Peyer's patch (tissue), 4 donors: ENCODE measurements at places on chromosomes 3 and 15. TPM values are rescaled to one million over a fixed set of nuclear protein-coding genes. Genes with fewer than 3 reads are reported as not detected.

- DNase-seq, result no peak
- no peak overlapping the region for H3K27ac ChIP-seq
- no peaks in the 10 kb centered on the region for H3K4me1 ChIP-seq
- no peaks in the 10 kb centered on the region for H3K27me3 ChIP-seq
Measured at GRCh38 chr3:120192579-120192978, 92.4 kb downstream of the GPR156 start.

DNA sequence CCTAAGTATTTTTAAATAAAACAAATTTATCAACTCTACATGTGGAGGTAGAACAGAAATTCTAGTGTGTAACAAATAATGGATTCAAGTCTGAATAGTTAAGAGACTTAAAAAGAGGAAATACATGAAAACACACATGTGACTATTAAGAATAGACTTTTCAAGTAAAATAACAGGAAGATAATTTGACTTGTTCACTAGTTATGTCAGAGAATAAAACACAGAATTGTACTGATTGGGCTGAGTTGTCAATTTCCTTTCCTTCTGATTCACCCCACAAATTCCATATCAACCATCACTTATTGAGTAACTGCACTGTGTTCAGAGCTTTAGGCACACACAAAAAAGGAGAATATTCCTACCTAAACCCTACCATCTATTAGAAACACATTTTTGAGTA, 557.2 kb downstream of the TUSC7 start:
- H3K36me3 ChIP-seq, result no peaks in the 10 kb centered on the region
- no peak overlapping the region for H3K4me3 ChIP-seq
- DNase-seq, result no peak
- H3K27me3 ChIP-seq, result no peaks in the 10 kb centered on the region

- no peaks in the 10 kb centered on the region for H3K4me1 ChIP-seq
- no peak overlapping the region for H3K4me3 ChIP-seq
- no peak for DNase-seq
- H3K36me3 ChIP-seq, result no peaks in the 10 kb centered on the region
- H3K27me3 ChIP-seq, result no peaks in the 10 kb centered on the region
- no peak overlapping the region for H3K27ac ChIP-seq
Measured at GRCh38 chr3:77071809-77072208, 31.9 kb downstream of the ROBO2 start.

DNA sequence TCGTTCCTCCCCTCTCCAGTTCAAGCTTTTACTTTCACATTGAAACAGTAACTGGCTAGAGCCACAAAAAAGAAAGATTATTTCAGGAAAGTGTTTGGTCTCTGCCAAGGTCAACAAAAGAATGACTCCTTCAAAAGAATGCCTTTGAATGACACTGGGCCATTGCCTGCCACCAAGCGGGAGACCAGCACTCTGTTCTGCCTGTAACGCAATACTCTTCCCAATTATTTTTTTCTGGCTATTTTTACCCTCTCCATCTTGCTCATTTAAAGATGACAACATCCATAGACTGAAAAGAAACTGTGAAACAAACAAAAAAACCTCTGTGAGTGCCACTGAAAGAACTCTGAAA, 37.3 kb downstream of the EHHADH start:
- H3K4me3 ChIP-seq, result no peak overlapping the region
- H3K27me3 ChIP-seq, result no peaks in the 10 kb centered on the region
- H3K27ac ChIP-seq, result peak overlapping the region; percentile 20
- H3K4me1 ChIP-seq, result no peaks in the 10 kb centered on the region

DNA sequence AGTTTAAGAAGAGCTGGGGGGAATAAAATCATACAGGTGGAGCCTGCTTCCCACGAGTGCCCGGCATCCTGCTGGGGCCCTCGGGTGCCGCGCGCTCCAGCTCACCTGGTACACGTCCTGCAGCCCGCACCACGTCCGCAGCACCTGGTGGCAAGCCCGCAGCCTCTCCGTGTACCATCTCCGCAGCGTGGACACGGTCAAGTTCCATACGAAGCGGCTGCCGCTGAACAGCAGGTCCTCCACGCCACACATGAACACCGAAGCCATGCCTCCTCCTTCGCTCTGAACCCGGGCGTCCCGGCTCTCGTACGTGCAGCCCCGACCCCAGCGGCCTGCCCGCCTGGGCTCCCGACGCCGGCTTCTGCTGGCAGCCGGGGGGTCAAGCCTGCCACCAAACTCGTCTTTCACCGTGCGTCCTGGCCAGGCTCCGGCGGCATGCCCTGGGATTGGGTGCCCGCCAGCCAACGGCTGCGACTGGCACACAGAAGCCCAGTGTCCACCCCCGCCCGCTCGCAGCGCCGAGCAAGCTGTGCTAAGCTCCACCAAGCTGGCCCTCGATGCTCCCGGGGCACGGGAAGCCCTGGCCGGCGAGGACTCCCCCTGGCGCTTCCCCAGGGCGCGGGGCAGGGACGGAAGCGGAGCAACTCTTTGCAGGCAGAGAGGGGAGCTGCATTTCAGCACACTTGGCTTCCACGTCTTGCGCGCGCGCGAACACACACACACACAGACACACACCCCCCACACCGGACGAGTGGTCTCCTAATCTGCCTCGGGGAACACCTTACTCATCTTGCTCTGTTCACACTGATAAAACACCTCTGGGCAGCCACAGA, at the start of gene FRMD4B:
TSS of gene FRMD4B (minus strand) at position 366 of the 833 bp plus-strand sequence. CDS start at position 267, 99 bp downstream.
- H3K27ac ChIP-seq, result peak within 1 kb of the TSS; percentile 50
- peak; percentile 18 for DNase-seq
- H3K27me3 ChIP-seq, result no peaks in the 10 kb centered on the region
- peak within 1 kb of the TSS; percentile 44 for H3K4me3 ChIP-seq
- no peaks in the 10 kb centered on the region for H3K36me3 ChIP-seq
- no peaks in the 10 kb centered on the region for H3K4me1 ChIP-seq

DNA sequence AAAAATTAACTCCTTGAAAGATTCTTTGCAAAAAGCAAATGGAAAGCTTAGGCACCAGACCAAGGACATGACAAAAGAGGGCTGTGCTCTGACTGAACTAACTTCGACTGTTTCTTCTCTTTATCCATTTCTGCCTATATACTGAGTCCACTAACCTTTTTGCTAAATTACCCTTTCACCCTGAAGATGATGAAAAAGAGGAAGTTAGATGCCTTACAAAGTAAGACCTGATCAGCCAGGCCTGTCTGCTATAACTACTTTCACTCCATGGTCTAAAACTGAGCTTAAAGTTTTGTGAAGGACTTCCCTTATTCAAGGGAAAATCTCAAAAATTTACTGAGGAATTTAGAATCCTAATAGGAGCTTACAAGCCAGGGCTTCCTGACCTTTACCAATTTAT, 6.2 kb upstream of the IGSF10 start:
- DNase-seq, result no peak
- no peaks in the 10 kb centered on the region for H3K36me3 ChIP-seq
- no peaks in the 10 kb centered on the region for H3K4me1 ChIP-seq
- no peak overlapping the region for H3K4me3 ChIP-seq
- H3K27me3 ChIP-seq, result no peaks in the 10 kb centered on the region

Gene MRAS
- total RNA-seq, result 4.7 TPM

Gene PARL
- 38.6 TPM for total RNA-seq

Gene CCDC32
- 31.4 TPM for total RNA-seq

Gene IGSF10
- total RNA-seq, result 3.3 TPM
